ENCODE measurements at places on chromosomes 12 and 14.

DNA sequence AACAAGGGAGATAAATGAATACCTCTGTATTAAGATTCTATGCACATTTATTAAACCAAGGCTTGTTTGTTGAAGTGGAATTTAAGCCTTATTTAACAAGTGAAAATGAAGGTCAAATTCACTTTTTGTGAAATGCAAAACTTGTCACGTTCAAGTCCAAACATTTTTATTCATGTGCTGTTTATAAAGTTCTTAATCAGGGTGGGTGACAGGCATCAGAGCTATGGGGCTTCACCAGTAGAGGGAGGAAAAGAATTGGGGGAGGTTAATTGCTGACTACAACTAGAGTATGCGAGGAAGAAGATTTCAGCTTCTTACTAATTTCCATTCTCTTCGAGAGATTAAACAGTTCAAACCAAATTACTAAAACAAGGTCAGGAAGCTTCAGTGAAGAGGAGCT is 9.7 kb downstream of the MOK start:
- DNase-seq: no peak

DNA sequence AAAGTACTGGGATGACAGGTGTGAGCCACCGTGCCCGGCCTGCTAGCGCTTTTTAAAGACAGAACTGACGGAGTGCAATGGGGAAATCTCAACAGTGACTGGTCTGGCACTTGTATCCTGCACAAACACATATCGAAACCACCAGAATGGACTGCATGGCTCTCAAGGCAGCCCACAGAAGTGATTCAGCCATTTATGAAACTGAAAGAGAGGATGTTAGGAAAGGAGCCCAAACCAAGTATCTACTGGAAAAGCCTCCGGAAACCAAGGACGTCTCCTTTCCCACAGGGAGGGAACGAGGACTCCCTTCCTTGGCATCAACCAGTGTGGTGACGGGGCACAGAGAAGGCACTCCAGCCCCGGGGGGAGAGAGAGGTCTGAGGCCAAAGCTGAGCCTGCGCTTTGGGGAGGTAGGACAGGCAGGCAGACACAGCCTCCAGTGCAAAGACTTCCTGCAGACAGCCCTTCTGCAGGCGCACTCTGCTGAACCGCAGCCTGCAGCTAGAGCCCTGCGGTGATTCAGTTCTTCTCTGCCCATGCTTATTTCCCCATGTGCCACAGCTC is 16.5 kb downstream of the SLC15A4 start:
- peak; percentile 65 for DNase-seq

DNA sequence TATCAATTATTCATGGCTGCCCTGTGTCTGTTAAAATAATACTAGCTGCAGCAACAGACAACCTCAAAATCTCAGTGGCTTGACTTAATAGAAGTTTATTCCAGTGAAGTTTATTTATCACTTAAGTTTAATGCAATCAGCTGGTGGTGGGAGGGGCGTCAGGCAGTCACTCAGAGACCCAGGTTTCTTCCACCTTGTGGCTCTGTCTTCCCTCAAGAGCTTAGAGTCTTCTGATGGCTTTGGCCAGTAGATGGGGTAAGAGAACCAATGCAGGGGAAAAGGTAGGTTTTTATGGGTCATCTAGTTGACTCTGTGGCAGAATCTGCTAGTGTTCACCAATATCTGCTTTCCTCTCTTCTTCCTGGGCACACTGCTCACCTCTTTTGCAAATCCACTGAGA is 668.9 kb downstream of the AACS start:
- no peak for DNase-seq

DNA sequence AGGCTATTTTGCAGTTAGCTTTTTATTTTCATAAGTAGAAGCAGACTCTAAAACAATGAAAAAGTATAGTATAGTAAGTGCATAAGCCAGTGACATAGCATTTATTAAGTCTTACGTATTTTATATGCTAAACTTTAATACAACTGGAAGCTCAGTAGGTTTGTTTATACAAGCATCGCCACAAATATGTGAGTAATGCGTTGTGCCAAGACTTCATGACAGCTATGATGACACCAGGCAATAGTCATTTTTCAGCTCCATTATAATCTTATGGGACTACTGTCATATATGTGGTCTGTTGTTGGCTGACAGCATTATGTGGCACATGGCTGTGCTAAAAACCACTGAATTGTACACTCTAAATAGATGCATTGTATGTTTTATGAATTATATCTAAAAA is 40.3 kb downstream of the SLC38A2 start:
- DNase-seq: peak; percentile 40

DNA sequence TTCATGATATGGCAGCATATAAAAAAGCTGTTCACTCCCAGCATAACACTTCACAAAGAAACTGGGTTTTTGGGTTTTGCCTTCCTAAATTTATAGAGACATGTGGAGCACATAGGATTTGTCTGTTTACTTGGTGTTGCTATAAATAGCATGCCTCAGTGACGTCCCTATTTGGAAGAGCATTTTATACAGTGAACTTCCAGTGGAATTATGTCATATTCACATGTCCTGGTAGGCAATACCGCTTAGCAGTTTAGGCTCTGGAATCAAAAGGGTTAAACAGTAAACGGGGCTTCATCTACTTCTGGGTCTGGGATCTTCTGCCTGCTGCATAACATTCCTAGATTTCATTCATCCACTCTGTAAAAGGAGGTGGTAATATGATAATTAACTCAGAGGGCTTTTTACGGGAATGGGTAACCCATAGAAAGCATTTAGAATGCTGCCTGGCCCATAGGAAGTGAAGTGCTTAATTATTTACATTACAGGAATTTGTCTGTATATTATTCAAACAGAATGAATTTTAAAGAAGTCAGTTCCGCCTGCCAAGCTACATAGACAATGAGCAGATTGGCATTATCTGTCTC is 396.1 kb downstream of the TMTC2 start:
- no peak for DNase-seq

GRCh38 chr12:4663971-4664505 is 15.1 kb downstream of the NDUFA9 start:
- peak; percentile 70 for DNase-seq

DNA sequence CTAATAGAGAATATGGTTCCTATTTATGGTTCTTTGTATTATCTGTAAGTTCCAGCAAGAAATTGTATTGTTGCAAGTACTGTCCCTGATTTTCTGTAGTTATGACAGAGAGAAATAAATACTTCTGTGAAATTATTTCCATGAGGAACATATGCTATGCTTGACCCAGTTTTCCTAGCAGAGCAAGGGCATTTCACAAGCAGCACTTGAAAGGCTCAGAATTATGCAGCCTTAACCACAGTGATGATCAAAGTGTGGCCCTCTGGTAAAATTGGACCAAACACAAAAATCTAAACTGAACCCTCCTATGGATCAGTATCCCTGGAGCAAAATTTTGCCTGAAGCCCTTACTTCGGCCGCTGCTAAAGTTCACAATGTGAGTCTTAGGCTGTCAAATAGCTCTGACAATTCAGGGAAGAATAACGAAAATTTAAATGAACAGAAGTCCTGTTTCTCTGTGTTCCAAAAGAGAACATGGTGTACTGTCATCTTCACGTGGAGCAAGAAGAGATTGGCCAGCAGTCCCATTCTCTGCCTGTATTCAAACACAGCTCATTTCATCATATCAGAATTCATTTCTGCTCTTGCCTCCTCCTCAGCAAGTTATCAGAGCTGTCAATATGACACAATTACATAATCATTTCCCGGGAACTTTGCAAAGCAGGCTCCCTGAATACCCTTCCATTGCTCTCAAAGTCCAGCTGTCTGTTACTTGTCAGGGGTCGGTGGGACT is 471.9 kb downstream of the RPS29 start:
- DNase-seq: no peak

DNA sequence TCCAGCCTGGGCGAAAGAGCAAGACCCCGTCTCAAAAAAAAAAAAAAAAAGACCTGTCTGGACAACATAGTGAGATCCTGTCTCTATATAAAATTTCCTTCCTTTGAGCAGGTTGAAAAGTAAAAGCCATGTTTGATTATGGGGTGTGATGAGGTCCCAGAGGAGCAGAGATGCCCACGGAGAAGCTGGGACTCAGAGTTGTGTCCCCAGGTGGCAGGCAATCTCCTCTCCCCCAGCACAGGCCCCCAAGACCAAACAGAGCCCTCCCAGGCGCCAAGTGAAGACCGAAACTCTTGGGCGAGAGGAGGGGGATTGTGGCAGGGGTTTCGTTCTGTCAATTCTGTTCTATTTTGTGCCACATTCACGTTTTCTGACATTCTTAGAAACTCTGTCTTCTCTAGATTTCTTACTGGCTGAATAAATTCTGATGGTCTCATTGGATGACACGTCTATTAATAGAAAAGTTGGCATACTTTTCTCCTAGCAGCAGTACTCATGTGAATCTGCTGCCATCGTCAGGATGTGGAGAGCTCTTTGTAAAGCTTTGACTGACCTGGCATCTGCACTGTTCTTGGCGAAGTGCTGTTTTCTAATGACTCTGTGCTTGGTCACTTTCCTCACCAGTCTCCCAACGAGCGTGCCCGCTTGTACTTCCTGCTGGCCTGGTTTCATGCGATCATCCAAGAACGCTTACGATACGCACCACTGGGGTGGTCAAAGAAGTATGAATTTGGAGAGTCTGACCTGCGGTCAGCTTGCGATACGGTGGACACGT is 43.4 kb downstream of the HSP90AA1 start:
- DNase-seq: no peak

DNA sequence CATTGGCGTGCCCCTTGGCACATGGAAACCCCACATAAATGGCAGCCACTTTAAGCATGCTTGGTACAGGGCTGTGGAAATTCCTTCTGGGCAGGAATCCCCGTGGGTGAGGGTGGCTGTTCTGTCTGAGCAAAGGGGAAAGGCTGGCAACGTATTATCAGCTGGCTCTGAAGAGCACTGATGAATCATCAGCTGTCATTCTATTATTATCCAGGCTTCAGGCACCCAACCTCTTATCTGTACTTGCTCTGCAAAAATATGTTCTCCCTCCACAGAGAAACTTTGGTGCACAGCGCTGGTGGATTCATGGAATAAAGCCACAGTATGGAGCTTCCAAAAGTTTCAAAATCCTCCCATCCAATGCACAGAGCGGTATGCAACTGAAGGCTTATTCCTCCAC is 167.1 kb downstream of the TBX5 start:
- no peak for DNase-seq

- DNase-seq: no peak
Measured at GRCh38 chr12:98750511-98750910, 105.4 kb downstream of the APAF1 start.

DNA sequence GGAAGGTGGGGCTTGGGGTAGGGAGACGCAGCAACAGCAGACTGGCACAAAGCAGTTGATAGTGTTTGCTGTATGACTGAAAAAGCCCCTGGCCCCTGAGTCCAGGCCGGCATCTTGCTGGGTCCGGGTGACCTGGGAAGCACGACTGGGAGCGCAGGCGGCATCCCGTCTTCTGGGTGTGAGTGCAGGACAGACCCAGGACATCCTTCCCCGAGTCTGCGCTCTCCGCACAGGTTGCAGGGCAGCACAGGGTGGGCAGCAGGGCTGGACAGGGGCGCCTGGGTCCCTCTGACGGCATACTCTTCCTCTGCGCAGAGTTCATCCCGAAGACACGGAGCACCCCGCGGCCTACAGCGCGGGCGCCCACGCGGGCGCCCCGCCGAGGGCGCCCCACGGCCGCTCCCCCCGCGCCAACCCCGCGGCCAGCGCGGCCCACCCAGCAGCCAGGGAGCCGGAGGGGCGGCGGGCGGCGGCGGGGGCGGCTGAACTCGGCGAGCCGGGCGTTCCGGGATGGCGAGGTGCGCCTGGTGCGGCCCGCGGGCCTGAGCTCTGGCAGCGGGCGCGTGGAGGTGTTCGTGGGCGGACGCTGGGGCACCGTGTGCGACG is 9.2 kb upstream of the CYP46A1 start:
- DNase-seq: no peak

DNA sequence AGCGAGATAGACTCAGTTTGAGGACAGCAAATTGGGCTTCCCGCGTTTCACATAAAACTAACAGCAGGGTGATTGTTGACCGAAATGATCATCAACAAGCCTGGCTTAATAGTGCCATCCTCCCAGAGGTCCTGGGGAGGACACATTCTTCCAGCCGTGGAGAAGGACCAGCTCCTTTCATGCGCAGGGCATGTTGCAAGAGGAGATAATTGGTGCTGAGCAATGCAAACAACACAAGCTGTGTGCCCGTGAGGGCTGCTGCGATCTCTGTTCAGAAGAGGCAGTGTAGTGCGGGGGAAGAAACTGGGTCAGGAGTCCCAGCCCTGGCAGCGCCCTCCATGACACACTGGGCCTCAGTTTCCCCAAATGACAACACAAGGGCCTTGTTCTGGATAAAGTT is 54.3 kb downstream of the CCDC85C start:
- DNase-seq: no peak

DNA sequence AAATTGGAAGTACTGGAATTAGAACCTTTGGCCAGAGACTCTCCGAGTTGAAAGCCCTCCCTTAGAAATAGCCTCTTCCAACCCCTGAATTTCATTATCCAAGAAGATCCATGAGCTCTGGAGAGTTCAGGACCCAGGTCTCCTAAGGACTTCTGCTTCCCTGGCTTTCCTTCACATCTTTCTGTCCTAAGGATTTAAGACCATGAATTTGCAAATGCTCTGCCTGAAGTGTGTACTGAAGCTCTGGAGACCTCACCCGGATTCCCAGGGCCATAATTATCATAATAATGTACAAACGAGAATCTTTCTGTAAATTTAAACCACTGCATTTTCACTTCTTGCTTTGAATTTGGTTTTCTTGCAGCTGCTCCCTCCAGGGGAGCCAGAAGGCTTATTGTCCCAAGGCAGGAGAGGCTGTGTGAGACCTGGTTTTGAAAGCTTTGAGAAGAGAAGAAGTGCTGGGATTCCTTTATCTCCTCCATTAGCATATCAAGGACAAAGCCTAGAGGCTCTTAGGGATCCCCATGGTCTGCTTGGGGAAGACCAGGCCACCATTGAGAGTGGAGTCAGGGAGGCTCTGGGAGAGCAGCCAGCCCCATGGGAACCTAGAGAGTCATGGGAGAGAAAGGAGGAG is 41.1 kb downstream of the GLRX5 start:
- DNase-seq: no peak

GRCh38 chr12:51846271-51846691 is 2.2 kb downstream of the FIGNL2 start:
- no peak for DNase-seq

- DNase-seq: peak; percentile 21
Measured at GRCh38 chr14:38238332-38238731, 17.6 kb downstream of the CLEC14A start.

DNA sequence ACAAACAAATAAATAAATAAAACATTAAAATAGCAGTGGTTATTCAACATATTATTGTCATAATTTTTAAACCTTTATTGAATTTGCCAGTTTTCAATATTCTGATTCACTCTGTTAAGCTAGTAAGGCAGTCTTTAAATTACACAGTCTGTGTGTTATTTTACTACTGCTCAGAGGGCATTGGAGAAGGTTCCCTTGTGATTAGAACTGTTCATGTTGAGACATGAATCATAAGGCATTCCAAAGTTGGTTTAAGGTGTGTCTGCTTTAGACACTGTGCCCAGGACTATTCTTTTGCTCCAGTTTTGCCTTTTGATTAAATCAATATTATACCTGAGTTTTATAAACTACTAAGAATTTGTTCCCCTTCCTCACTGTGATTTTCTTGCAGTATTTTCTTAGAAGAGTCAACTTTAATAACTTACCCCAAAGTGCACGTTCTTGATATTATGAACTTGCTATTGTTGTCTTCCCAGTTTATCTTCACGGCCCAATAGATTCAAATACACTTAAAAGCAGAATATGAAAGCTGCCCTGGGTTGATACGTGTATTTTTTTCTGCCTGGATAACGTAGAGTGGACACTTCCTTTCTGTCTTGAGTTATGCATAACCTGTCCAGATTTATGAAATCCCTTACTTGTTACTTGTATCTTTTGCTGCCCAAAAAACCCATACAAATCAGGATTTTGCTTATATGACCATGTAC is 105.3 kb upstream of the BCAT1 start:
- DNase-seq: no peak

All from HT1080 (cell line).